Central memory CD8-positive, alpha-beta T cell (primary cell): ENCODE measurements at places on chromosomes 5 and 9.

GRCh38 chr9:33159777-33160127 lies 7.4 kb downstream of the B4GALT1 start:
- H3K27ac ChIP-seq, result peak overlapping the region; percentile 93
- H3K4me1 ChIP-seq, result peaks cover 84% of the 10 kb centered on the region
- H3K27me3 ChIP-seq, result no peaks in the 10 kb centered on the region
- H3K4me3 ChIP-seq, result peak overlapping the region; percentile 85
- DNase-seq, result peak; percentile 60
- H3K36me3 ChIP-seq, result peaks cover 34% of the 10 kb centered on the region

- no peak overlapping the region for H3K4me3 ChIP-seq
- no peak for DNase-seq
- H3K27me3 ChIP-seq, result no peaks in the 10 kb centered on the region
- no peak overlapping the region for H3K27ac ChIP-seq
- no peaks in the 10 kb centered on the region for H3K36me3 ChIP-seq
These were observed 9.9 kb downstream of the POLR3G start for GRCh38 chr5:90484540-90484939.

DNA sequence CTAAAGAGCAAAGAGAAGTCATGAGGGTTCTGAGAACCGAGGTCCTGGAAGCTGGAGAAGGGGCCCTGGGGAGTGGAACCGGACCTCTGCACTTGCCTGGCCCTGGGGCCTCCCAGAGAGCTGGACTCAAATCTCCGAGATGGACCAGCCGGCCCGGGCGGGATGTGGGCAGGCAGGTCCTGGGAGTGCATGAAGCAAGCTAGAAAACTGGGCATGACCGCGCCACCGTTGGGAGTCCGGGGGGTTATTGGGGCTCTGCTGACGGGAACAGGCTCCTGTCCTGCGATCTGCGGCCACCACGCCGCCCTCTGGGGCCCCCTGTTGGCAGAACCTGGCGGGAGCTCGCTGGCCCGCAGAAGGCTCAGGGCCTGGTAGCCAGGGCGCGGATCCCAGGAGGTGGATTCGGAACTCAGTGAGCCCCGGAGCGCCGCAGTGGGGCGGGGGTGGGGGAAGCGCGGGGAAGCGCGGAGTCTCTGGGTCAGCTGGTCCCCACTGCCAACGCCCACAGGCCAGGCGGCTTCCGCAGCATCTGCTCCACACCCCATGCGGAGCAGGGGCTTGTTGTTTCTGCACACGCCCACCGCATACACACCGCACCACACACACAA lies 150.6 kb downstream of the ERCC6L2 start:
- peak overlapping the region; percentile 34 for H3K4me3 ChIP-seq
- no peak overlapping the region for H3K27ac ChIP-seq
- peaks cover 69% of the 10 kb centered on the region for H3K27me3 ChIP-seq
- no peak for DNase-seq

DNA sequence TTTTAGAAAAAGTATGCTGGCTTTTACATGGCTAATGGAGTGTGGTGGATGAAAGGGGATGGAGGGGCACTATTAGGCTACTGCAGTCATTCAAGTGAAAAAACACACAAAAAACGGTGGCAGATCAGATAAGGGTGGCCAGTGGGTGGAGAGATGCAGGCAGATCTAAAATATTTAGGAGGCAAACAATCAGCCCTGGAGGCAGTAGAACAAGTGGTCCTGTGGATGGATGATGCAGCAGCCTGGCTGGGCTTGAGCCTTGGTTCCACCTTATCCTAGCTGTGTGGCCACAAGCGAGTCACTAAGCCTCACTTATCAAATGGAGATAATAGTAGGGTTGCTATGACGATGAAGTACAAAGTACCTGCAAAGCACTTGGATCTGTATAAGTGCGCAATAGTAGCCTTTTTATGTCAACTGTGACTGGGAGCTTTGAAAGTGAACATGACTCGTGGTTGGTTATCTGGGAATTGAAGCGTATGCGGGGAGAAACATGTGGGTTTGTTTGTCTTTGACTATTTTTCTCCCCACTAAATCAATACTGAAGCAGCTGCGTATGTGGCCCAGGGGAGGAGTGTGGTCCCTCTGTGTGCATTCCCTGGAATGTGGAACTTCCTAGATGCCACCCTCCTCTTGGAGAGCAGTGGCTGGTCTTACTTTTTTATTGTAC lies 20.2 kb downstream of the NSG2 start:
- DNase-seq, result no peak
- peaks cover 31% of the 10 kb centered on the region for H3K27me3 ChIP-seq

GRCh38 chr5:78705826-78706225 lies 57.3 kb upstream of the LHFPL2 start:
- H3K36me3 ChIP-seq, result no peaks in the 10 kb centered on the region
- H3K4me3 ChIP-seq, result no peak overlapping the region
- H3K27ac ChIP-seq, result no peak overlapping the region
- H3K27me3 ChIP-seq, result peaks cover 30% of the 10 kb centered on the region
- no peak for DNase-seq

GRCh38 chr9:13688990-13689600 lies 409.6 kb upstream of the MPDZ start:
- no peaks in the 10 kb centered on the region for H3K36me3 ChIP-seq
- H3K4me3 ChIP-seq, result no peak overlapping the region
- no peaks in the 10 kb centered on the region for H3K27me3 ChIP-seq
- no peak for DNase-seq
- H3K27ac ChIP-seq, result no peak overlapping the region
- no peaks in the 10 kb centered on the region for H3K4me1 ChIP-seq

DNA sequence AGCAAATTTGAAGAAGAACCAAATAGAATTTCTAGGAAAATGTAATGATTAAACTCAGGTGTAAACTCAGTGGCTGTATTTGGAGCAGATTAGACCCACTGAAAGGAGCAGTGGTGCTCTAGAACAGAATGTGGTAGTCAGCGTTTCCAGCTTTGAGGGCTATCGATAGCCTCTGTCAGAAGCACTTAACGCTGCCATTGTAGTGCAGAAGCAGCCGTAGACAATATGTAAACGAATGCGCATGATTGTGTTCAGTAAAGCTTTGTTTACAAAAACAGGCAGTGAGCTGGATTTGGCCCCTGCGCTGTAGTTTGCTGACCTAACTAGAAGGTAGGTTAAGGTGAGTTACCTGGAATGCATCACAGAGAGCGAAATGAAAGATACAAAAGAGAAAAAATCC lies 72.0 kb downstream of the FAM78A start:
- no peak overlapping the region for H3K4me3 ChIP-seq
- H3K27ac ChIP-seq, result no peak overlapping the region

DNA sequence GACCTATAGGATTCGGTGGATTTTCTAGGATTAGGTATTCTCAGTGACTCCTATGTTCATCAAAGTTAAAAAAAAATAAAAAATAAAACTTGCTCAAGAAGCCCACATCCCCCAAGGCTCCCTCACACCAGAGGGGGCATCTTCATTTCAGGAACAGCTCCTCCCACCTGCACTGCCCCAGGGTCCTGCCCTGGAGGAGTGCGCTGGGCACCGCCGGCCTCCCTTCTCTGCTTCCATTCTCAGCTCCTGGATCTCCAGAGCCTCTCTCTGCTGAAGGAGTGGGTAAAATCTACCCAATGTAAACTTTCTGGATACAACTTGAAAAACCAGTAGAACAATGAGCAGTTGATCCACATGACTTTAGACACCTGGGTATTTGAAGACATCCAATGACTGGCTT lies 359.8 kb upstream of the IRX4 start:
- H3K4me3 ChIP-seq, result no peak overlapping the region
- no peak overlapping the region for H3K27ac ChIP-seq
- no peaks in the 10 kb centered on the region for H3K36me3 ChIP-seq

- H3K4me1 ChIP-seq, result no peaks in the 10 kb centered on the region
- no peak overlapping the region for H3K4me3 ChIP-seq
- H3K27ac ChIP-seq, result no peak overlapping the region
- no peaks in the 10 kb centered on the region for H3K36me3 ChIP-seq
- DNase-seq, result no peak
These were observed 209.8 kb downstream of the ADAMTS6 start for GRCh38 chr5:65271906-65272305.

DNA sequence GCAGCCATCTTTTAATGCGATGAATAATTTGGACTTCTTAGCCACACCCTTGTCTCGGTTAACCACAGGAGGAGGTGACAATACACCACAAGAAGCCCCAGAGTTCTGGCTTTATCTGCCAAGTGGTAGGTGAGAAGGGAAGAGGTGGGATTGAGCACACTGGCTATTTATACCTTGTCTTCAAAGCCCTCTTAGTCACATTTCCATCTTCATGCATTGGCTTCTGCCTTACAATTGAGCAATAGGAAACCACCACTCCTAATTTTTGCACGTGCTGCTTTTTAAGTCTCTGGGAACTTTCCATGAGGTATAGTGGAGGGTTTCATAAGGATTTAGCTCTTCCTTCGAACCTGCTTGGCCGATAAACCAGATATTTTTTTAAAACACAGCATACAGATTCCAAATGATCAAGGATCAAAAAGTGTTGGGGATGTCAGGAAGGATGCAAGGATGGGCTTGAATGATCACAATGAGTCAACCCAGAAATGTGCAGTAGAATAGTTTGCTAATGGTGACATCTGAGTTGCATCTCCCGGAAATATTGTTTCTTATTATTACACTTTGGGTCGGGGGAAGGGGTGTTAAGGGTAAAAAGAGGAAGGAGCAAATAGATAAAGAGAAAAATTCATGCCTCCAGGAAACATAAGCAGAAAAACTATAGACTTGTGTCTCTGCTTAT lies 25.5 kb downstream of the PLAC8L1 start:
- H3K4me1 ChIP-seq, result peaks cover 20% of the 10 kb centered on the region
- no peaks in the 10 kb centered on the region for H3K27me3 ChIP-seq
- H3K27ac ChIP-seq, result peak overlapping the region; percentile 63

DNA sequence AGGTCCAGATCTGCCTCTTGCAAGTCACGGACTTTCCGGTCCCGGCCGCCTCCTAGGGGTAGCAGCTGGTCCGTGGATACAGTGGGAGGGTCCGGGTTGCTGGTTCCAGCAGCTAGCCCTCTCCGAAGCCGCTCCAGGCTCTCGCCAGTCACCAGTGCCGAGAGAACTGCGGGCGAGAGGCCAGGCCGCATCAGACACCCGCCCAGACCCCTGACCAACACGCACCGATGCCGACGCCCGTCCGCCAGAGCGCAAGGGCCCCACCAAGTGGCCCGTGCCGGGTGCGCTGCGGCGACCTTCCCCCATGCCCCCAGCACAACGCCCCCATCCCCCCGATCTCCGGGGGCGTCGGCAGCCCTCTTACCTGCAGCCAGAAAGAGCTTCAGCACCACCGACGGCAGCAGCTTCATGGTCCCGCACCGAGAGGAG lies 470 bp downstream of the HBEGF start:
- no peak overlapping the region for H3K27ac ChIP-seq
- H3K4me3 ChIP-seq, result peak overlapping the region; percentile 67
- peaks cover 26% of the 10 kb centered on the region for H3K4me1 ChIP-seq

- no peaks in the 10 kb centered on the region for H3K27me3 ChIP-seq
- H3K4me3 ChIP-seq, result no peak overlapping the region
- no peak overlapping the region for H3K27ac ChIP-seq
- H3K36me3 ChIP-seq, result peaks cover 47% of the 10 kb centered on the region
- no peak for DNase-seq
These were observed 169.0 kb downstream of the CDK5RAP2 start for GRCh38 chr9:120410925-120411501.

DNA sequence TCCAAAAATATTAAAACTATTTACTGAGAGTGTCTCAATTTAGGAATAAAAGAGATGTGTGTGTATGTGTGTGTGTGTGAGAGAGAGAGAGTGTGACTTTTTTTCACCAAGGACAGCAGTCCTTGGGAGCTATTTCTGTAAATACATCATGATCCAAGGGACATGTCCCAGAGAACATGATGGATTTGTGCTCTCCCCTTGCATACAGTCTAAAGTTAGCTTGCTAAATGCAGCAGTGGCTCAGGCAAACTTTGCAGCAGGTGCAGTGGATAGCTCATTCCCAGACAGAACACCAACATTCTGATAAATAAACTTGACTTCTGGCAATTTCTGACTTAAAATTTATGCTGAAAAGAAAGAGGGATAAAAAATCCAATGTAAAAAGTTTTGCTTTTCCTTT lies 55.4 kb upstream of the SGCD start:
- H3K27ac ChIP-seq, result no peak overlapping the region
- no peaks in the 10 kb centered on the region for H3K4me1 ChIP-seq

DNA sequence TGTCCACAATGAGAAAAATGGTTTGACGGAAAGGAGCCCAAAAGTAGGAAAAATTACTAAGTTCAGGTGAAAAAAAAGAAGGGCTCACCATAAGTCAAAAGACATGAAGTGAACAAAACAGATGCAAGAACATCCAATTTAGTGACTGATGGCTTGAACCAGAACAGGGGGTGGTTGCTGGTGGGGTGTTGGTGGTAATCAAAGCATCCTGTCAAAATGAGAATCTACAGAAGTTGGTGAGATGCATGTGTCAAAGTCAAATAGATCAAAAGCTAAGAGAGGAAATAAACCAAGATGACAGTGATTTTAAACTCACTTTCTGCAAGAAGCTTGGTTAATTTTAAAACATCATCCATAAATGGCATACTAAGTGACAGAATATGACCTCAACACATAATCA lies 117.4 kb downstream of the MLLT3 start:
- H3K27ac ChIP-seq, result no peak overlapping the region
- H3K4me1 ChIP-seq, result peaks cover 68% of the 10 kb centered on the region
- no peaks in the 10 kb centered on the region for H3K36me3 ChIP-seq

GRCh38 chr9:88583901-88584596 lies 49.1 kb downstream of the NXNL2 start:
- H3K4me3 ChIP-seq, result no peak overlapping the region
- H3K27me3 ChIP-seq, result peaks cover 20% of the 10 kb centered on the region
